Glutamatergic neuron (in vitro differentiated cells): ENCODE measurements at places on chromosomes 3 and 15.

DNA sequence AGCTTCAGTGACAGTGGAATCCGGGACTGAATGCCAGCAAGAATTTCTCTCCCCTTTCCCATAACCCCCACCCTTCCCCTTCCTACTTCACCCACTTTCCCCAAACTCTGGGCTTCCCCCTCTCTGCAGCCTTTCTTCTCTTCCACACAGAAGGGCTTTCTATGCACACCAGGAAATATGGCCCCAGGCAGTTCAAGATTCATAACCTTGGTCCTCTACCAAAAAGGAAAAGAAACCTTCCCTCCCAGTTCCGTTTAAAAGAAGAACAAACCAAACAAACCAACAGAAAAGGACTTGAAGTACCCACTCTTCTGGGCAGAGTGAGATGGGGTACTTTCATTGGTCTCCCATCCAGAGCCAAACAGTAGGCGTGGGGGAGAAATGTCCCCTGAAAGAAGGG is 68.8 kb upstream of the ABHD2 start:
- no peak for DNase-seq

GRCh38 chr15:88607951-88608350 is 13.2 kb upstream of the AEN start:
- no peak for DNase-seq

GRCh38 chr3:40490916-40491315 is 14.0 kb downstream of the ZNF619 start:
- DNase-seq, result no peak

- DNase-seq, result no peak
These were observed 64.0 kb upstream of the PRR20G start for GRCh38 chr3:127351775-127352350.

- DNase-seq, result no peak
These were observed 12.6 kb downstream of the ALAS1 start for GRCh38 chr3:52210550-52211046.

- no peak for DNase-seq
These were observed 289.8 kb upstream of the ROPN1 start for GRCh38 chr3:124281453-124282316.
